Tibial artery (tissue), 4 donors: ENCODE measurements at places on chromosomes 3 and 15.

GRCh38 chr3:149507491-149508324, 33.2 kb downstream of the TM4SF4 start:
- DNase-seq: peak; percentile 78

DNA sequence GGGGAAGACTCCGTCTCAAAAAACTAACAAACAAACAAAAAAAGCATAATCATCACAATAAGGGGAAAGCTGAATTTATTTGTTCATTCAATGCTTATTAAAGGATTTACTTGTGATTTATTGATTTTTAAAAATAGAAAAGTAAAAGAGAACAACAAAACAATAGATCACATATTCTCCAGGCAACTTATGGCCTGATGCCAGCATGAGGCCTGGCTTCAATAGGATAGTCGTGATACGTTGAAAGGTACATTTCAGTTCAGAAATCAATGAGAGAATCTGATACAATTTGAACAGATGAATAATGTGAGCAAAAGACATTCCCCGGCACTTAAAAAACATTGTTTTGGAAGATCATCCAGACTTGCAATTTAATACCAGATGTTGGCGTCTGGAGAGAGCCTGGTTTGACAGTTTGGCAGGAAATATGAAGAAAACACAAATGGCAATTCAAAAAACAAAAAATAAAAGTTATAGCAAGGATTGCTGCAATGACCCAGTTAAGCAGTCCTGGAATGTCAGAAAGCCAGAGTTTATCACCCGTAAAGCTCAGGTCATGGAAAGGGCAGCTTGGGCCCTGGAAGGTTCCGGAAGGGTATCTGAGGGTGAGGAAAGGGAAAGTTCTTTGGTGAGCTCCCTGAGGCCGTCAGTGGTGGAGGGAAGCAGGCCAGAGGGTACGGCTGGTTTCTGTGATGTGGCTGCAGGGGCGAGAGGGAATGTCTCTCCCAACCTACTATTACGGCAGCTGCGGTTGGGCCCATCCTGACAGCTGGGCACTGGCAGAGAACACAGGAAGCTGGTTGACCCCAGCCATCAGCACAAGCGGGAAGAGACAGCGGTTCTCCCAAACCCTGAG, 230.2 kb upstream of the HES1 start:
- DNase-seq: no peak

DNA sequence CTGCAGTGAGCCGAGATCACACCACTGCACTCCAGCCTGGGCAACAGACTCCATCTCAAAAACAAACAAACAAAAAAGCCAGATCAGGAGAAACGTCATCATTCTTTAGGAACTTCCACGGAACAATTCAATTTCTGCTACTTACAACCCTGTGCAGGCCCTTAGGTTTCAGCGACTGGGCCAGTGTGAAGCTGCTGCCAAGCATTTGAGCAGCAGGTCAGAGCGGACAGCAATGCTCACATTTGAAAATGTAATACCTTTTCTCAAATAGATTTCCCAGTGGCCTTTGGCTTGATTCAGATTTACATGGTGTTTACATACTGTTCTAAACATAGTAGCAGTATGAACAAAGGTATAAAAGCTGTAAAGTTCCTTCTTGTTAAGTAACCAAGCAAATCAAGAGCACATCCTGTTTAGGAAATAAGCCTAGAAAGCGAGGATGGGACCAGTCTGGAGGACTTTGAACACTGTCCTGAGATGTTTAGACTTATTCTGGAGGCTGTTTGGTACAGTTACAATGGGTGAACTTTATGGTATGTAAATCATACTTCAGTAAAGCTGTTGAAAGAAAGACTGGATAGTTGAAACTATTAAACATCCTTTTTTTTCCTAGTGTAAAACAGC, 141.2 kb downstream of the HCN4 start:
- DNase-seq: no peak

DNA sequence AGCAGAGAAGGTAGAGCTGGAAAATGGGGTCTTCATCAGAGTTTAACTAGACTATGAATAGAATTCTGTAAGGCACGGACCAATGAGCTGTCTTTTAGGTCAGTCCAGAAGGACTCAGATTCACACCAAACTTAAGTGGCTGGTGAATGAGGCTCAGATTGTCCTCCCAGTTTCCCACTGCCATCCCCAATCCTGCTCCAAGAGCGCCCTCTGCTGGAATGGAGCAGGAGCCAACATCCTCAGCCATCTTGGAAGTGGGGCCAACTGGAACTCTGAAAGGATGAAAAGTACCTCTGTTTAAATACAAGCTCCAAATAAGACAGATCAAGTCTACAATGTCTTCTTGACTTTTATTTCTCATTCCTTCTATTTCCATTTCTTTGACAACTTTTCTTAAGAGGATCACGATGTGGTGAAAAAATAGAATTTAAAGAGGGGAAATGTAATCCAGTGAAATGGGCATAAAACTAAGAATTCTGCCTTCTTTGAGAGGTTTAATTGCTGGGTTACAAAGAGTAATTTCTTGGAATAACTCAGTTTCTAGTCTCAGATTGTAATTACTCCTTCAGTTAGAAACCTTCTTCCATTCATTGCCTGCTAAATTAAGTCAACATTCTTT, 217.1 kb upstream of the TPRG1 start:
- DNase-seq: peak; percentile 82

- DNase-seq: no peak
These were observed 26.4 kb upstream of the ATP8B4 start for GRCh38 chr15:50145451-50145872.
